ENCODE measurements at places on chromosomes 5 and 9.
A peak's percentile ranks its signal among the peaks of the same experiment; 100 is the strongest.

DNA sequence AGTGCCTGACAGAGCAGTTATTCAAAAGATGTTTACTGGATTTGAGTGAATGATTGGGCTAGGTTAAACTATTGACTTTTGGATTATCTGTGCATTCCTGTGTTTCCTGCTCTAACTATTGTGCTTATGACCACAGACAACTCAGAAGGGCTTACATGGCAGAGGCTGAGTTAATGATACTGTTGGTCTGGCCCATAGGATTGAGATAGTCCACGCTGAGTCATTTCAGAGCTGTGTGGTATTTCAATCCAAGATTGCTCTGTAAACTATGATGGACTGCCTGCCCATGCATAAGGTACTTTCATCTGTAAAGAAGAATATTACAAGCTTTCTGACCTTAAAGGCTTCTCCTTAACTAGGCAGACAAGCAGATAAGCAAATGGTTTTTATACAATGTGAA is 49.1 kb upstream of the SLIT3 start:
- peak; percentile 37 for DNase-seq

- no peak for DNase-seq
These were observed 107.7 kb upstream of the DAPK1 start for GRCh38 chr9:87389936-87390335.

GRCh38 chr9:131478421-131478868 is 24.3 kb upstream of the POMT1 start:
- DNase-seq: peak; percentile 48

DNA sequence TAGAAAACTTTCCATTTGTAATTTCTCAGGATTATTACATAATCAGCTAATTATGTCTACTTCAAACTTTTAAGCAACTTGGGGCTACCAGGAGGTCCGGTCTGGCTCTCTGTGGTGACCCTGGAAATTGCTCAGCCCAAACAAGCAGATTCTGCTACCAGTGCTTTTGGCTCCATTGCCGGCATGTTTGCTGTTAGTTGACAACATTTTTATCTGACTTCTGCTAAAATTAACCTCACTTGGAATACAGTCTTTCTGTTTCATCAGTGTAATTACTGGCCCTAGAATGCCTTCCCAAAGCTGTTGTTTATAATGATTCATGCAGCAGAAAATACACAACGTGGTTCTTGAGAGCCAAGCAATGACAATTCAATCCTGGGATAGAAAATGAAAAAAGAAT is 38.5 kb upstream of the FAM81B start:
- peak; percentile 6 for DNase-seq

DNA sequence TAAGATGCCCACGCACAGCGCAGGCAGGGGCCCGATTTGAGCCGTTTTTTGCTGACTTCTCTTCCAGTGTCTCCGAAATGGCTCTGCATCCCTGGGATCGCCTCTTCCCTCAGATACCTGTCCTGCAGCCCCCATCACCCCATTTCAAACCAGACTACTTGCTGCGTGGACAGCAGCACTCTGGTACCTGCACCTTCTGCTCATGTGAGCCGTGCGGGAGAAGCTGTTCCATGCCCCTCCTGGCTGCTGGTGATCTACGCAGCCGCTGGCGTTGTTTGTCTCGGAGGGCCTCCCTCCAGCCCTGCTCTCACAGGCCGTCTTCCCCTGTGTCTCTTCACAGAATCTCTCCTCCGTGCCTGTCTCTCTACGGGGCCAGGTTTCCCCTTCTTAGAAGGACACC is 13.4 kb downstream of the CEP72 start:
- DNase-seq: no peak

Measured in AG08396 (cell line).